ENCODE measurements at places on chromosomes 2 and 18.
A peak's percentile ranks its signal among the peaks of the same experiment; 100 is the strongest.

DNA sequence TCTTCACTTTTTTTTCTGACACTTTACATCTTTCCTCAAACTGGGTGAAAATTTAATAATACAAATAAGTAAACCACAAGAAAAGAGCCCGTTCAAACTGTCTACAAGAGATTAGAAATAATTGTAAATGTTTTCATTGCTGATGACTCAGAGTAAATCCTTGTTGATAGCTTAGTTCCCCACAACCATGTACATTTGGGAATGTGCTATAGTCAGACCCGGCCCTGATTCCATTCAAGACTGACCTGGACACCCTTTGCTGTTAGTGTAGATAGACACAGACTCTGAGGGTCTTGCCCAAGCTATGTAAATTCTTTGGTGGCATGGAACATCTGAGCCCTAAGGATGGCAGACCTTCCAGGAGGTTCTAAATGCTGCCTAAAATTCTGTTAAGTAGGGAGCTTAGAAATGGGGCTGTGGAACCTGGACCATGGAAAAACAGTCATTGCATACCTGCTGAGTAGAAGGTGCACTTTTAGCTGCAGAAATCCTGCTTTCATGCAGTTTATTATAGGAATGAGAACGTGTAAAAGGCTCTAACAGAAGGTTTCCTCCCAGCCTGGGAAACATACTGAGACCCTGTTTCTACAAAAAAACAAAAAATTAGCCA is 3.7 kb downstream of the MALT1 start:
- DNase-seq: no peak

- no peak for DNase-seq
Measured at GRCh38 chr2:103139628-103140268, 377.9 kb downstream of the TMEM182 start.

- no peak for DNase-seq
Measured at GRCh38 chr18:13221869-13222855, 3.6 kb downstream of the LDLRAD4 start.

- no peak for DNase-seq
Measured at GRCh38 chr2:12607971-12608370, 108.8 kb upstream of the TRIB2 start.

DNA sequence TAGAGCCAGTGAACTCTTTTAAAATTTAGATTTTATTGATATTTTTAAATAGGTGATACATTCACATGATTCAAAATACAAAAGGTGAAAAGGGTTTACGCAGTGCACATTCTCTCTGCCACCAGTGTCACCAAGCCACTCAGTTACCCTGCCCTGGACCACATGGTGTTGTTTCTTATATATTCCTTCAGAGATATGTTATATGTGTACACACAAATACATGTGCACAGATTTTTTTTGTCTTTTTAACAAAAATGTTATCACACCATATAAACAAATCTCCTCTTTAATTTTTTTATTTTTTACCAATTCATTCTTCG is 26.2 kb downstream of the SERPINB4 start:
- DNase-seq: no peak

GRCh38 chr18:76449111-76449453 is 46.0 kb downstream of the ZNF516 start:
- DNase-seq: no peak

DNA sequence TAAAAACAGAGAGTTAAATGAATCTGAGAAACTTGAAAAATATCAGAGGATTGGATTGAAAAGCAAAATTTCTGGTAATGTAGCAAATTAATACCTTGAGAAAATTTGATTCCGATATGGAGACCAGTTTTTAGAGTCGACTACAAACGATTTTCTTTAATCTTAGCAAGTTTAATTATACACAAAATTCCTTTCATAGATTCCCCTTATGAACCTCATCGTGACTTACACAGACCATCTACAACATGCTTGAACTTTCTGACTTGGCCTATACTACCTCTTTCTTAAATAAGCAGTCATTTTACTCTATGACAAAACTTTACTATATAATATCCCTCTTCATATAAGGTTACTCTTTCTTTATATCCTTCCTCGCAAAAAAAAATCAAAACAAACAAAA is 769.6 kb upstream of the CRIM1 start:
- DNase-seq: no peak

- no peak for DNase-seq
Measured at GRCh38 chr2:209990838-209991237, 11.6 kb upstream of the RPE start.

DNA sequence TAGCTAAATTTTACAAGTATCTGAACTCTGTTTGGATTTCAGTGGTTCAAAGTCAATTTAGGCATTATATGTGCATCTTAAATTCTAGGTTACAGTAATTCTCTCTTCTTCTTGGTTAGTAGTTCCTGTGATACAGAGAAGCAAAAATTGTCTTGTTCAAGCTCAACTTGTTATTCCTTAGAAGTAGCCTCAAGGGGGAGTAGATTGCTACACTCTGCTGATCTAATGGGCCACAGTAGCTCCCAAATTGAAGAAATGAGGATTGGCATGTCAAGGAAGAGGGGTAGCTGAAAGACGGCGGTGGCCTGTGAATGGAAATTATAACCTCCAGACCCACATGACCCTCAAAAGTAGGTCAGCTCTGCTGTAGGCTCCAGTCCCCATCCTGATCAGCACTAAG is 334.7 kb downstream of the HRH4 start:
- no peak for DNase-seq

DNA sequence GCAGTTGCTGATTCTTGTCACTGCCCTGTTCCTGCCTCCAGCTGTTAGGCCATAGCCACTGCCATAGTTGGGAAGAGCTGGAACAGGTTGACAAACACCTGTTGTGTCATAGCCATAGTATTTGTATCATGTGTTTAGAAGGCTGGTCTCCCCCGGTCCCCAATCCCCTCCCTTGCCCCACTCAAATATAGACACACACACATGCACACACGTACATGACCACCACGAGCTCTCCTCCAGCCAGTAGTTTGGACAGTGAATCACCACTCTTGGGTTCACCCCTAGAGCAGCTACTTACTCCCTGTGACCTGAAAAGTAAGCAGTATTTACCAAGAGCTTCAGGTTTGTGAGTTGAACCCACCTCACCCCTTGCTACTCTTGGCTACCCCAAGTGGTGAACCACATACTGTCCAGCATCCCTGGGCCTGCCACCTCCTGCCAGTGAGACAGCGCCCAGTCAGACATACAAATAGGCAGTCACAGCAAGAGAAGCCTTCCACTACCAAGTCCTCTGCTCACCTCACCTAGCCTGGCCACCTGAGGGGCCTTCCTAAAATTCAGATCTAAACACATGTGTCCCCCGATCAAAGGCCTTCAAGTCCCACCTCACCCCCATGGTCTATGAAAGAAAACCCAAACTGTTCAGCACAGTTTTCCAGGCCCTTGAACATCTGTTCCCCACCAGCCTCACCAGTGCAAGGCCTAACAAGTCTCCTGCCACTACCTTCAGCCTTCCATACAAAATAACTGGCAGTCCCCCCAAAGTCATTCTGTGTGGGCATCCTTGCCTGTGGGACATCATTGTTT is 7.1 kb downstream of the PCBP1 start:
- DNase-seq: peak; percentile 24

DNA sequence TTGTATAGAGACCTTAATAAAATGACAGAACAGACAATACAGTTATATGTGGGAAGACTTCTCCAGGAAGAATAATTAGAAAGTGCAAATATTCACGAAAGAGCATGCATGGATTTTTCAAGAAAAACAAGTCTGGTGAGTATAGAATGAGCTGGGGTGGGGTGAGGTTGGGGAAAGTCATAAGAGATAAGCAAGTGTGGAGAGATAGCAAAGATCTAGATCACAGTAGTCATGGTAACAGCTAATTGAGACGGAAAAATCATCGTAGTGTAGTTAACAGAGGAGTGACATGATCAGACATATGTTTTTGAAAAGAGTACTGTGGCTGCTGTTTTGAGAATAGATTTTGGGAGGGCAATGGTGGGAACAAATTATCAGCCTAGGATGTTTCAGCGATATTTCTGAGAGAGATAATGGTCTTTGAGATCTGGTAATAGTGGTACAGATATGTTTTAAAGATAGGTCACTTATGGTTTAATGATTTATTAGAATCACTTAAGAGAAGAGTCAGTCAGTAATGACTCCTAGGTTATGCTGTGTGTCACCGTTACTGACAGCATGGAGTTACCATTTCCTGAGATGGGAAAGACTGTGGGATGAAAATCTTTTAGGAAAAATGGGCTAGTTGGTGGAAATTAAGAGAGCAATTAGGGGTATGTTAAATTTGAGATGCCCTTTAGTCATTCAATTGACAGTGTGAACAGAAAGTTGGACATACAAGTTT is 248.5 kb upstream of the SLC8A1 start:
- no peak for DNase-seq

- no peak for DNase-seq
Measured at GRCh38 chr2:165192729-165193128, 11.1 kb downstream of the SCN3A start.

DNA sequence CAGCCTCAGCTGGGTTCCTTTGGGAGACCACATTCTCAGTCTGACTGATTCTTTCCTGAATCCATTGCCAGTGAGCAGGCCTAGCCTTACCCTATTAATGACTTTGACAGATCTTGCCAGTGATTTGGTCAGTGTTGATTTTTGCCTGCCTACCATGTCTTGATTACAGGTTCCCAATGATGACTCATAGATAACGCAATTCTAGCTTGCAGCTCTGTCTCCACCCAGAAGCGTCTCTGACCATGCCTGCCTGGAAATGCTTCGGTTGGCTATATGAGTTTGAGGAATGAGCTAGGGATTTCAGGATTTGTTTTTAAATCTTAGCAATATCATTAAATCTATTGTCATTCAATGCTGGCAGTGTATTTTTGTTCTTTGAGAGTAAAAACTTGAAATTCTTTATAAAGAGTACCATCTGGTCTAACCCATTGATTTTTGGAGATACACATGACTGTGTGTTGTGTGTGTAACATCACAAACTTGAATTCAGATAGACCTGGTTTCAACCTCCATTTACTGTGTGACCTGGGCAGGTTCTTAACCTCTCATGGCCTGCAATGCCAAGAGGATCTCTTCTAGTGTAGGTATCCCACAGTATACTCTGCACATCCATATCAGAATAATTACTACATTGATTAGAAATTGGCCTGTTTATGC is 57.0 kb downstream of the CCDC150 start:
- no peak for DNase-seq

- no peak for DNase-seq
Measured at GRCh38 chr2:105257981-105258380, 16.4 kb downstream of the GPR45 start.

DNA sequence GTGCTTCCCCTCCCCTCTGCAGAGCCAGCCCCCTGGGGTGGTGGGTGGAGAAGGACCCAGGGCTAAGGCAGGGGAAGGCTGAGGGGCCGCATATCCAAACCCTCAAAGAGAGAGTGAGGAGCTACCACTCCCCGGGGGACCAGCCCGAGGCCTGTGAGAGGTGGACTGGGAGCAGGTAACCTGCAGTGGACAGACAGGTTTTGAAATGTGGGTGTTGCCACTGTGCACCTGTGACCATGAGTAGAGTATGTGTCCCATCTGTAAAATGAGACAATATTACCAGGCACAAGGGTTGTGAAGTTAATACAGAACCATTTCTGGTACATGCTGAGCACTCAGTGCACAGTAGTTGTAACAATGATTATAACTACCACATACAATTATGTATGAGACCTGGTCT is 51.2 kb upstream of the POMC start:
- DNase-seq: no peak

GRCh38 chr18:29309366-29309765 is 1132.4 kb upstream of the CDH2 start:
- no peak for DNase-seq

DNA sequence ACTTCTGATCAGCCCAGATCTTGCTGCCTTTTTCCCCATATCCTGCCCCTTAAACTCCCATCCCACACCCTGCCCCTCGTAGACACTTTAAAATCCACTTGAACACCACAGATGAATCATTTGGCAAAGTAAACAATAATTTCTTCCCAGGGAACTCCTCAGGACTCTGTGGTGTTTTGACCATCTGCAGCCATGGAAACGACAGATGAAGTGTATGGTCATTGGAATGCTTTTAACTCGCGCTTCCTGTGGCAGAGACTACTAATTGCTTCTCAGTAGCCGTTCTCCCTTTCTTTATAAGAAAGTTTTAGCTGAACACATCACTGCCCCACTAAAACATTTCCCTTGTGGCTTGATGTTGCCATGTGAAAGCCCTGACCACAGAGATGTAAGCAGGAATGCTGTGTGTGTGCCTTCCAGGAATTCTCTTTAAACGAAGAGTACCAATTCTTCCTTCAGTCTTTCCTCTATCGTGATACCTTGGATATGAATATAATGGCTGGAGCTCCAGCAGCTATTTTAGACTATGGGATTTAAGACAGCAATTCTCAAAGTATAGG is 92.7 kb upstream of the PARD3B start:
- DNase-seq: no peak

- no peak for DNase-seq
Measured at GRCh38 chr18:56067969-56068671, 480.1 kb upstream of the TCF4 start.

- no peak for DNase-seq
Measured at GRCh38 chr2:240377366-240377765, 58.1 kb upstream of the GPC1 start.

- no peak for DNase-seq
Measured at GRCh38 chr2:172358691-172359556, 68.5 kb upstream of the ITGA6 start.

- no peak for DNase-seq
Measured at GRCh38 chr2:71786291-71787107, 333.1 kb downstream of the DYSF start.

DNA sequence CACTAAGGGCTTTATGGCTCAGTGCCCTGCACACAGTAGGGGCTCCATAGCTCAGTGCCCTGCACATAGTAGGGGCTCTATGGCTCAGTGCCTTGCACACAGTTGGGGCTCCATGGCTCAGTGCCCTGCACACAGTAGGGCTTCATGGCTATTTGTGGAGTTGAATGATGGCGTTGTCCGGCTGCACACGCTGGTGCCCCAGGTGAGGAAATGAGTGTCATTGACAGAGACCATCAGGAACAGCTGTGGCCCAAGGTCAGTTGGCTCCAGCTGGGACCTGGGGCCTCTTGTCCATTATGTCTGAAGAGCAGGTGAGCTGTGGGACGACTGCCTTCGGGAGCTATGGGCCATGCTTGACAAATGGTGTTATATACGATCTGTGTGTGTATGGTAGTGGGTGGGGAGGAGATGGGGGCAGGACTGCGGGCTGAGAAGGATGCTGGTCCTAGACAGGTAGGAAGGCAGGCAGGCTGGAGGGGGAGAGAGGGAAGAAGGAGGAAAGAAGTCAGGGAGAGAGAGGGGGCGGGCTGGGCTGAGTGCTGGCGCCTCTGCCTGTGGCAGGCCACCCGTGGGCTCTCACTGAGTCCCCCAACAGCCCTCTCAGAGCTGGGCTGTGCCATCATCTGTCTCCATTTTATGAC is 130.6 kb downstream of the CLIP4 start:
- DNase-seq: no peak

- no peak for DNase-seq
Measured at GRCh38 chr2:10168221-10168620, 45.7 kb downstream of the RRM2 start.

DNA sequence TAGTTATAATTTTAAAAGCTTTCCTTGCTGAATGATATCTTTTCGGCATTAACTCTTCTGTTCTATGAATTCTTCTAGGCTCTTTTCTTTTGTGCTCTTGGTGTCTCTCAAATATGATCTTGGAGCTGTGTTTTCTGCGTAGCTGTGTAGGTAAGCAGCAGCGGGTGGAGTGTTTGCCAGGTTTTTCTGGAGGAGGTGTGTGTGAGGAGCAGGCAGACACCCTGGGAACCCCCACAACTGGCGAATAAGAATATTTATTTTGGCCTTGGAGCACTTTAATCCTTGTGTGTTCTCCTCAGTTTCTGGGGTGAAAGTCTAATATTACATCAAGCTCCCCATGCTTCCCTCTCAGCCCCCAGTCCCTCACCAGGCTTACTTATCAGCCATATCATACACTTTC is 232.0 kb upstream of the FANCL start:
- DNase-seq: no peak

Data from common myeloid progenitor, CD34-positive (primary cell).